ENCODE measurements at places on chromosomes 1 and 21. TPM values are rescaled to one million over a fixed set of nuclear protein-coding genes. Genes with fewer than 3 reads are reported as not detected.

SLC35F3 gene
- total RNA-seq: not detected

DNA sequence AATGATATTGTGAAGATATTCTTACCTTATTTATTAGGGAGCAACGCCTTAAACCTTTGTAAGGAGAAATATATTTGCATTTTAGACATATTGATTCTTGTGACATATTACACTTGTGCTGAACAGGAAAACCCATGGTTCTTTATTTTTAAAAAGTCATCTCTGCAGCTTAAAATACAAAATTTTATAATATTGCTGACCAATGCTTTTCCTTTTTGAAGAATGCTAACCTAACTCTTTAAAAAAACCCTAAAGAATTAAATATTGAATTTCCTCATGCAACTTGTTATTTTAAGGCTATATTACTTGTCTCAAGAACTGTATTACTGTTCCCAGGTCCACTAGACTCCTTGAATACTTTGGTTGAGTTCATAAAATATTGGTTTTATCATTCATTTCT is 99.0 kb downstream of the NEK7 start:
- DNase-seq: no peak

DNA sequence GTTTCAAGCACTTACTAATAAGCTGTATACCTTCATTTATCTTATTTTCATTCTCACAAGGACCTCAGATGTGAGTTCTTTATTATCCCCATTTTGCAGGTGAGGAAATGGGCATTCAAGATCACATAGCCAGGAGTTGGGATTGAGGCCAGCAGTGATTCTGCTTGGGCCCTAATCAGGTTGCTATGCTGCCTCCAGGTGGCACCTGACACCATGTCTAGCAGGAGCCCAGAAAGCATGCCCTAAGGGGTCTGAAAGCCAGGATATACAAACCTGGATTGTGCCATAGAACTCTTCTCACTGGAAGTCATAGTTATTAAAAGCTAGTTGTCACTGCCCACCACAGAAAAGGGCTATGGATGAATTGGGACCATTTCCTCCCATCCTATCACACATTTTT is 61.1 kb downstream of the FYB2 start:
- peak; percentile 15 for DNase-seq

OR6K3 gene
- total RNA-seq: not detected

GRCh38 chr21:37496972-37497371 is 130.4 kb downstream of the DYRK1A start:
- no peak for DNase-seq

GRCh38 chr1:239587574-239588369 is 201.4 kb downstream of the CHRM3 start:
- no peak for DNase-seq

DNA sequence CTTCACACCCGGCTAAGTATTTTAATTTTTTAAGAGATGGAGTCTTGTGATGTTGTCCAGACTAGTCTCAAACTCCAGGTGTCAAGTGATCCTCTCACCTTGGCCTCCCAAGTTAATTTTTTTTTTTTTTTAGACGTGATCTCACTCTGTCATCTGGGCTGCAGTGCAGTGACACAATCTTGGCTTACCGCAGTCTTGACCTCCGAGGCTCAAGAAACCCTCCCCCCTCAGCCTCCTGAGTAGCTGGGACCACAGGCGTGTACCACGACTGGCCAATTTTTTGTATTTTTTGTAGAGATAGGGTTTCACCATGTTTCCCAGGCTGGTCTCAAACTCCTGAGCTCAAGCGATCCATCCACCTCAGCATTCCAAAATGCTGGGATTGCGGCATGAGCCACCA is 11.7 kb upstream of the IFNLR1 start:
- DNase-seq: no peak

DNA sequence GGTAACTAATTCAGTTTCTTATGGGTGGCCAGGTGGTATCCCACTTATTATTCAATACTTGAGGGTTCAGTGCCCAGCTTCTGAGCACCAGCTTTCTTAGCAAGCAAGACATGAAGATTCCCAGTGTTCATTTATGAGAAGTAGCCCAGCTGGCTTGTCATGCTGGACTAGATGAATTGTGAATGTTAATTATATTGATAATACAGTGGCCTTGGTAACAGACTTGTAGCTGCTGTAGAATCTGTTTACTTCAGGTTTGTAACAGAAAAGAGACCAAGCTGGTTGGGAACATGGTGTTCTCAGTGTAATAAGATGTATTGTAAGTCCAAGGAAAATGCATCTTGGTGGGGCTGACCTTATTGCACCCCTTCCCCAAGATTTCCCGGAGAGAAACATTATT is 10.1 kb downstream of the AHCYL1 start:
- DNase-seq: no peak

GRCh38 chr1:183635099-183635605 is 431 bp downstream of the ARPC5 start:
- DNase-seq: no peak

DNA sequence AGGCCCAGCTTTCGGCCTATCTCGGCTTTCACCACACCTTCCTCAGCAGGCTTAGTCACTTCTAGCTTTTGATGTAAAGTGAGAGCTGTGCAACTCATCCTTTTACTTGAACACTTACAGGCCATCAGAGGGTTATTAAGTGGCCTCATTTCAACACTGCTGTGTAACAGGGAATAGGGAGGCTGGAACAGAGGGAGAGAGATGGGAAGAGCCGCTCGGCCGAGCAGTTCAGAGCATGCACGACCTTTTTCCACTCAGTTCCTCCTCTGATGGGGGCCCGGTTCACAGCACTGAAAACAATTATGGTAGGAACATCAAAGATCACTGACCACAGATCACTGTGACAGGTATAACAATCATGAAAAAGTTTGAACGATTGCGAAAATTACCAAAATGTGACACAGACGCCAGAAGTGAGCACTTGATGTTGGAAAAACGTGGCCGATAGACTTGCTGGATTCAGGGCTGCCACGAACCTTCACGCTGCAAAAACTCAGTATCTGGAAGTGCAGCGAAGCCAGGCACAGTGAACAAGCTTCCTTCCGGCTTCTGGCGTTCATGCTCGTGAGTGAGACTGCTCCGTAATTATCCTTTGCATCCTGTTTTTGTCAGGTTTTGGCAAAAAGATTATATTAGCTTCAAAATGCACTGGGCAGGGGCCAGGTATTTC is 28.6 kb downstream of the AGPAT3 start:
- no peak for DNase-seq

MPZL1 gene
- 59.2 TPM for total RNA-seq

DNA sequence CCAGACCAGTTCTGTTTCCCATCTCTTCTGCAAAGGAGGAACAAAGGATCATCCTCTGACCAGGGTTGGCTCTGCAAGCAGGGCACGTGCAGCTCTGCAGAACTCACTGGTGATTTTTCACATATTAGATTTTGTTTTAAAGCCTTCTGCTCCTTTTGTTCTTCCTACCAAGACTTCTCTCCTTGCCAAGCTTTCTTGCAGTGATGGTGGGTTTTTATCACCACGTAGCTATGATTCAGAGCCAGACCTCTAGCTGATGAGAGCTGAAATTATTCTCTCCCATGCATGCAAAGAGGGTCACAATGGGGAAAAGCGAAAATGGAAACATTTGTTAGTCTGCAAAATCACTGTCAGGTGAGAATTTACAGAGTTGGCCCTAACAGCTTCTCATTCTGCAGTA is 225.2 kb downstream of the KCNH1 start:
- no peak for DNase-seq

GRCh38 chr1:15542388-15543250 is 16.0 kb downstream of the DNAJC16 start:
- DNase-seq: no peak

EEIG2 gene
- total RNA-seq: 6.9 TPM

ZNF593OS gene
- not detected for total RNA-seq

GRCh38 chr1:200072636-200073285 is 45.3 kb downstream of the NR5A2 start:
- DNase-seq: no peak

GRCh38 chr1:46802081-46802480 is 3.2 kb downstream of the CYP4B1 start:
- DNase-seq: peak; percentile 1

CCDC27 gene
- total RNA-seq: not detected

CCDC181 gene
- total RNA-seq: 1.1 TPM

DNA sequence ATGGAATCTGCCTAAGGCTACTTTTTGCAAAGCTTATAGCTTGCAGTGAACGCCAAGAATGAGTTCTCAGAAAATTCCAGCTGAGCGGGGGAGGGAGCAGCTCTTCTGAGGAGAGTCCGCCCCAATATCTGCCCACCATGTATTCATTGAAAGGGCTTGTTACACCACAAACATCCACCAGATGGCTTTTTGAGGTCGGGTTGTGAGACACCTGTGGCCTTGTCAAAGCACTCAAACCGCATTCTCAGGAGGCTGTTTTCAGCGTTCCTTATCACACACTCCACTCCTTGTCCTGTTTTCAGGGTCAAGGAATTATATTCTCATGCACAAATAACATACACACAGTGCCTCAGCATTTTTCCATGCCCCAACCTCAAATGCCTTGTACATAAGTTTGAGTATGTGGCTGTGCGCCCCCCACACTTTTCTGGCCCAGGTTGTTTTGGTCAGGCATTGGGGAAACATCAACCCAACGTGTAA is 3.9 kb upstream of the C4BPB start:
- DNase-seq: peak; percentile 61

ESPN gene
- total RNA-seq: not detected

GRCh38 chr1:100440075-100440809 is 87.9 kb downstream of the CDC14A start:
- no peak for DNase-seq

SMG7 gene
- 19.5 TPM for total RNA-seq

DNA sequence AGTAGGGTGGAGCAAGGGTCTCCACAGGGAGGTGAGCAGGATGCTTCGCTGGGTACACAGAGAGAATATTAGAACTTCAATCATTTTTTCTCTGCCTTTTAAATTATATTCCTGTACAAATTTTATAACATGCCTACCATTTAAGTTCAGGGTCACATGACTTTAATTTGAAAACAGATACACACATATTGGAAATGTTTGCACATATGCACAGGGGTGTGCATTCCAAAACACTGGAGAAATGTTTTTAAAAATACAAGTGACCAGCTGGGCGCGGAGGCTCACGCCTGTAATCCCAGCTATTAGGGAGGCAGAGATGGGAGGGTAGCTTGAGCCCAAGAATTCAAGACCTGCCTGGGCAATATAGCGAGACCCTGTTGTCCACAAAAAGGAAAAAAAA is 39.7 kb downstream of the NIPAL3 start:
- no peak for DNase-seq

- DNase-seq: no peak
These were observed 38.5 kb downstream of the CAMTA1 start for GRCh38 chr1:6823793-6824192.

IFNGR2 gene
- total RNA-seq: 92.0 TPM

- no peak for DNase-seq
These were observed 1.8 kb upstream of the PLCH2 start for GRCh38 chr1:2474104-2474844.

TSSK3 gene
- 0.90 TPM for total RNA-seq

GSTM1 gene
- total RNA-seq: not detected

DNA sequence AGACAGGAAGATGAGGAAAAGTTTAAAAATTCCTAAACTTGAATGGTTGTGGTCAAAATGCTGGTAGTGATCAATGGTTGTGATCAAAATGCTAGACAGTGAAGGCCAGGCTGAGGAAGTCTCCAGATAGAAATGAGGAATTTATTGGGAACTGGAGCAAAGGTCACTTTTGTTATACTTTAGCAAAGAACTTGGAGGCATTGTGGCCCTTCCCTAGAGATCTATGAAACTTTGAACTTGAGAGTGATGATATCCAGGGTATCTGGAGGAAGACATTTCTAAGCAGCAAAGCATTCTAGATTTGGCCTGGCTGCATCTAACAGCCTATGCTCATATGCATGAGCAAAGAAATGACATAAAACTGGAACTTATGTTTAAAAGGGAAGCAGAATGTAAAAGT is 35.5 kb upstream of the RABGAP1L start:
- DNase-seq: no peak

DNA sequence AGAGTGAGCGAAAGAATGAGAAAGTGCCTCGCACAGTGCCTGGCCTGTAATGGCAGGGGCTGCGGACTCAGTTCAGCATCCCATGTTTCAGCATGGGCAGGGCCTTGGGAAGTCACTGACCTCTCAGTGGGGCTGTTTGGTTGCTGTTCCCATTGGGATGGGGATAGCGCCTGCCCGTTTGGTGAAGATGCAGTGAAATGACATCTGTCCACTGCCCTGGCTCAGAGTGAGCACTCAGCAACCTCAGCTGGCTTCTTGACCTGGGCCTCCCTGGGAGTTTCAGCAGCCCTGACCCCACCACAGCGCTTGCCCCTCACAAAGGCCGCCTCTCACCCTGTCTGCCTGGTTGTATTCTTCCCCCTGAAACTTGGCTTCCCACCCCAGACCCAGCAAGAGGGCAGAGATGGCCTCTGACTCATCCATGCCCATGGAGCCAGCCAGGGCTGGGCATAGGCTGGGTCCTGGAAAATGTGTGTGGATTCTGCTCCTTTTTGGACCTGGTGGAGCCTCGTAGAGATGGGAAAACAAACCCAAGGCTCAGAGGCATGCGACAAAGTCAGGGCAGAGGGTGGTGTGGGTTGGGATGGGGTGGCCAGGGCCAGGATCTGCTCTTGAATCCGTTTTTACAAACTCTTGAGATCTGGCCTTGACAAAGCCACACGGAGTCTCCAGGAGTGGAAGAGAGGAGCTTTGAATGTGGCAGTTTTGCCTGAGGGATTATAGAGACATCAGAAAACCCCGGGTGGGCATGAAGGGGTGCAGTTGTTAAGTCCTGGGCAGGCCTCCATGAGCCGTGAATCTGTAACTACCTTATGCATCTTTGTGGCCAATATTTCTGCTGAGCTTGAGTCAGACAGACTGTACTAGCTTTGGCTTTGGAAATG is 1.2 kb downstream of the XKR8 start:
- no peak for DNase-seq

GRCh38 chr1:74003806-74004205 is 194.2 kb downstream of the LRRIQ3 start:
- no peak for DNase-seq

DNA sequence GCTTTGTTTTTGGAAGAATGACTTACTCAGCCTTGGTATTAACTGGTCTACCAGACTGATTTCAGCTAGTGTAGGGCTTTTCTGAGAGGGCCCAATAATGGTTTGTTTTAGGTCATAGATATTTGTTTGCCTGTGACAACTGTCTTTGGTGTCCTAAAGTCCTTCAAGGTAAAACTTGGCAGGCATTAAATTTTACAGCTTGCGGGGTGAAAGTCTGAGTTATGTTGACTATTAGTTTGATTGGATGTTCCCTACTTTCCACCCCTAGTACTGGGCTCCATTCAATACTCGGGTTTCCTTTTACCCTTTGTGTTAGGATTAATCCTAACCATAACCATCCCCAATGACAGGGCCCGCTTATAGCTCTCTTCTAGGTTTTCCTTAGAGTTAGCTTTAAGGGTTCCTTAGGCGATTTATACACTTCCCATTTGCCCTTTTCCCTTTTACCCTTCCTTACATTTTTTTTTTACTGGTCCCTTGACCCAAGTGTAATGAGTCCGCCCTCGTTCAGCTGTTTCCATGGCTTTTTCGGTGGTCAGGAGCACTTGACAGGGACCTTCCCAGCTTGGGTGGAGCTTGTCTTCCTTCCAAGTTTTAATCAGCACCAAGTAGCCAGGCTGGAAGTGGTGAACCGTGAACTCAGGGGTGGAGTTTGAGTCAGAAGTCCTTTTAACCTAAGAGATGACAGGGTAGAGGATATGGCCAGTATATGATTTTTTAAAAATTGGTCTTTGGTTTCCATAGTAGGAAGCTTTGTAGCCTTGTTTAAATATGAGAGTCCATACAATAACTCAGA is 28.5 kb upstream of the LCE5A start:
- DNase-seq: no peak

GRCh38 chr1:110150330-110151174 is at the start of gene SLC6A17:
Gene SLC6A17, plus strand, starts transcription at chr1:110150494. Its CDS starts 16,436 bp downstream, at chr1:110166930.
- DNase-seq: no peak
